HEK293T (cell line): ENCODE measurements at places on chromosomes 3 and 15.
A peak's percentile ranks its signal among the peaks of the same experiment; 100 is the strongest.

DNA sequence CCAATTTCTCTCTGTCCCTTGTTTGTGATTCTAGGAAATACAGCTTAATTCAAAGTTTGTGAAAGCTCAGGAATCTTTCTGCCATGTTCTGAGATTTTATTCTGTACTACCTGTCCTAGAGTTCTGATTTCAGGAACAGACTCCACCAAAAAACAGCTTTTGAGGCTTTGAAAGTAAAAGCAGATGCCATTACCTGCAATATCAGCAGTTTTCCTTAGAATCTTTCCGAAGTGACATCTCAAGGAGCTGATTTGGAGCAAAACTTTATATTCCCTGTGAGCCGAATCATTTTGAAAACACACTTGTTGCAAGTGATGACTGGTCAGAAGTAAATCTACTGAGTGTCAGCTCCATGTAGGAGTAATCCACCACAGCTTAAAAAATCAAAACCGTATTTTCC, 59.3 kb upstream of the CCNL1 start:
- DNase-seq: no peak

DNA sequence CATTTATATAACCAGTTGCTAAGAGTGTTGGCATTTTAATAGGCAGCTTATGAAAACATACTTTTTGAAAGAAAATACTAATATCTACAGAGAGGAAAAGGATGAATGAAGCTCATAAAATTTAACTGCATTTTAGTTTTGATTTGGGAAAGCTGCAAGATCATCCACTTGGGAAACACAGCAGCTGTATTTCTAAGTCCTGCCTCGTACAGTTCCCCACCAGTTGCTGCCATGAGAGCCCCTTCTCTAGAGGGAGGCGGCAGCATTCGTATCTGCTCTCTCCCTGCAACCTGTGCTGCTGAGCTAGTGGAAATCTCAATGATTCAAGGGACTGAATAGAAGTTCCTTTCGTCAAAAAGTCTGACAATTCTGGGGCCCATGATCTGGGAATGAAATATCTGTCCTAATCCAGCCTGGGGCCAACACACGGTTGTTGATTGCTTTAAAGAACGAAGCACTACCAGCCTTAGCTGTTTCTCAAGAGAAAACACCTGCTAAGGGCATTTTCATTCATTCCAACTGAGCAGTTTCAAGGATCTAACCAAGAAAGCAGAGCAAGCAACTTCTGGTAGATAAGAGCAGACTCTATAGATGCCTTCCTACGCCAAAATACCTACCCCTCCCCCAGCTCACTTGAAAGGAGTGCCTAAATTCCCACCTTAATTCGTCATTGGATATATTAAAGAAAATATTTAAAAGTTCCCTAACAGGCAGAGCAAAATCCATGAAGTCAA, 223.7 kb downstream of the MAGI1 start:
- no peak for DNase-seq

DNA sequence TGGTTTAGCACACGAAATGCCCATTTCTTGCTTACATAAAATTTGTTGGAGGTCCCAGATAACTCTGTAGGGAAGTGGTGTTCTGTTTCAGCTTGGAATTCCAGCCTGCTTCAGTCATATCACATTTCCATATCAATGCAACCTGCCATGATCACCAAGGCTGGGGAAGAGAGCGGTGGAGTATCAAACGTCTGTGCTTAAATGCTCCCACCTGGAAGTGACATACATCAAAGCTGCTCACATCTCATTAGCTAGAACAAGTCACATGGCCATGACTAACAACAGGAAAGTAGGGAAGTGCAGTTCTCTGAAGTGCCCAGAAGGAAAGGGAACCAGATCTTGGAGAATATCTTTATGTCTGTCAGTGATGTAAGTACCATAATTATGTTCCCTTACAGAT, 130.2 kb upstream of the CFAP20DC start:
- DNase-seq: peak; percentile 6

DNA sequence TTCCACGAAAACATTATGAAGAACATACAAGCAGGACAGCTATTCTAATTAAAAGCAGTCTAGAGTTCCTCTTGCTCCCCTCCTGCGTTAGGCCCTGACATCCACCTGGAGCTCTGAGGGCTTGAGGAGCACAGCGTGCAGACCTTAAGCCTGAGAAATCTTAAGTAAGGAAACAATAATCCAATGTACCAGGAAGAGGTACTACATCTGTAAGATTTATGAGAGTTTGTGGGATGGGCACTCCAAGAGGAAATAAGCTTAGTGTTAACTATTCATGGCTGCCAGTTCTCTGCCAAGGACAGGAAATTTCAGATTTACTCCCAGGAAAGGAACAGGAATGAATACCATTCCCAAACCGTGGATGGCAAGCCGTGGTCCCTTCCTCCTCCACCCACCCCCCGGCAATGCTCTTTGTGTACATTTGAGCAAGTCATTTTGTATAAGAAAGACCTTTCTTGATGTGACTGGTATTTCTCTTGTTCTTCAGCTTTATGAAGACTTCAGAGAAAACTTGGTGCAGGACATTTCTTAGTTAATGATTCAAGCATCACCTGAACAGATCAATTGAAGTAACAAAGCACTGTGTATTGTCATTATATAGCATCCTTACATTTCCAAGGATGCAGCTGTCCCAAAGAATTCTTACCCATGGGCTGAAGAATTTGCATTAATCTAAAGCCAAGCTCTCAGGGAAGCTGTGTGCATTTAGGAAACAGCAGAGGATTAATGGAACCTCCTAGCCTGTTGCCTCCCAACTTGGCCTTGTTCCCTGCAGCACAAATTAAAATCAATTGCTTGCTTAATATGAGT, 28.8 kb upstream of the VILL start:
- DNase-seq: no peak

- no peak for DNase-seq
Measured at GRCh38 chr15:95162967-95163531, 931.7 kb downstream of the MCTP2 start.

GRCh38 chr15:83769411-83769999, 115.6 kb downstream of the ADAMTSL3 start:
- no peak for DNase-seq

DNA sequence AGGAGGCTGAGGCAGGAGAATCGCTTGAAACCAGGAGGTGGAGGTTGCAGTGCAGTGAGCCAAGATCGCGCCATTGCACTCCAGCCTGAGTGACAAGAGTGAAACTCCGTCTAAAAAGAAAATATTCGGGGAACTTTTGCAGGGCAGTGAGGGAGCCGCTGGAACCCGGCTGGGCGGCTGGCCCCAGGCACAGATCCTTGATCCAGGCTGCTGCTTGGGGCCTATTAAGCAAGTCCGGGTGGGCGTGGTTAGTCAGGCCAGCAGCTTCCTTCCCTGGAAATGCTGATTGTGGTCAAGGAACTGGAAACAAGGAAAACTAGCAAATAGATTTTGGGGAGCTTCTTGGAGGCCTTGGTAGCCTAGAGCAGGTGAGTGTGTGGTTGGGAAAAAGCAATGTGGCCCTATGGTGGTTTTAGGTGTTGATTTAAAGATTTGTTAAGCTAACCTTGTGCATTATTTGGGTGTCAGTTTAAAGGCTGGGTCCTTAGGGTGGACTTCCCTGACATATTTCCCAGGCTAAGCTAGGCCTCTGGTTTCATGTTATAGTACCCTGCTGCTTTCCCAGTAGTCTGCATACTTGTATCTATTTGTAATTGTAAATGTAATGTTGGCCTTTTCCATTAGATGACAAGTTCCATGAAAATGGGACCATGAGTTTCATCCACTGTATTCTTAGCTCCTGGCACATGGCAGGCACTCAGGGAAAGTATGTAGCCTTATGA, 17.7 kb upstream of the SNX22 start:
- DNase-seq: no peak

GRCh38 chr15:59946084-59946483, 58.0 kb upstream of the FOXB1 start:
- no peak for DNase-seq

DNA sequence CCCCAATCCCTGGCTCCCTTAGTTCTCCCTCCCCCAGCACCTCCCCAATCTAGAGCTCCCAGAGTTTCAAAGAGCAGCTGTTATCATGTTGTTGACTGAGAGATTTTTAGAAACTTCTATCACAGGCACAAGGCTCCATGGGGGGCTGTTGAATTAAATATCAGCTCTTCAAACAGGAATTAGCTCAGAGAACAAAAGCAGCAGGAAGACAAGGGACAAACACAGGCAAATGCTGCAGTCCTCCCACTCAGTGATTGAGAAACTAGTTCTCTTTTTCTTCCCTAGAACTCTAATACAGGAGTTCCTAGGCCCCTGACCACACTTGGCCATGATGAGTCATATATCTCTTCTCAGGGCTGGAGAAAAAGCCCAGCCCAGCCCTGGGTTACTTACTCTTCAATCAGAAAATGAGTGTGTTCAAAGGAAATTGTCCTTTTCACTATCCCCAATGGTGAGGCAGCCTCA, 262.1 kb downstream of the IGSF11 start:
- DNase-seq: no peak

DNA sequence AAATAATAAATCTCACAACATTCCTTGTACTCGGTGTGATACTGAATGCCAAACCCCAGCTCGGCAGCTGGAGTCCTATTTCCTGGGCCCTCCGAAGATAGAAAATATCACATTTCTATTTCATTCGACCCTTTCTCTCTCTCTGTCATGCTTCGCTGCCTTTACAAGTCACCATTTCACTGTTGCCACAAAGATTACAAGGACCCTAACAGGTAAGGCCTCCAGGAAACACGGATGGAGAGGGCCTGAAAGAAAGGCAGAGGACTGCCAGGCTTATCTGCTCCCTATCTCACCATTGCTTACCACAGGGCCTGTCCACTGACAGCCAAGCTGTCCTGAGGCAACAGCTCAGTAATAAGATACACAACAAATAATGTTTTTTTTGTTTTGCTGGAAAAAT, 376.5 kb downstream of the MECOM start:
- DNase-seq: no peak

DNA sequence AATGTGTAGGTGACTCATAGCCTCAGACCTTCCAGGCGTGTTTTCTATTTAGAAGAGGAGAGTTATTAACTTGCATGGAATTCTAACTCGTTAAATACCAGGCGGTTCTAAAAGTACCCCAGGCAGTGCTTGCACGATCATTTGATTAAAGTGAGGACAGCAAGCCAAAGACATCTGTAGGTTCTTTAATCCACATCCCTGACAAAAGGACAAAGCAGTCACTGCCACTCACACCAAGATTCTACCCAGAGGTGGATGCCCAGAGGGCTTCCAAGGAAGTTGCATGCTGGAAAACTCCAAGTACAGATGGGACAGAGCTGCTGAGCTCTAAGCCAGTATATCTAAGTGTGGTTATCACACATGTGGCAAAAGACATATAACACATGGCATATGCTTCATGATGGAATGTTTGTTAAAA, 372.1 kb downstream of the ROBO2 start:
- no peak for DNase-seq

GRCh38 chr3:180420016-180420415, 181.9 kb upstream of the TTC14 start:
- DNase-seq: no peak

DNA sequence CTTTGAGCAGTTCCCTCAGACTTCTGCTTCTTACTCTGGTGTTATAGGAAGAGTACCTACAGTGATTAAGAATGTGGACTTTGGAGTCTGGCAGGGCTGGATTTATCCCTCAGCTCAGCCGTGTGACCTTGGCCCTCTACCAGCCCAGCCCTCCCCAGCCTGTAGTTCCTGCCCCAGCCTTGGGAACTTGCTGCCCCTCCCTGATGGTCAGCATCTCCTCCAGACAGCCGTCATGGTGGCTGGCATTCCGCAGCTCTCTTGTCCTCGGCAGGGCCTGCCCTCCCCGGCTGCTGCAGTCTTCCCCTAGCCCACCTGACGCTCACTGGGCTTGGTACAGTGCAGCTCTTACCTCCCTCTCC, 21.9 kb upstream of the CPNE9 start:
- no peak for DNase-seq

- DNase-seq: no peak
Measured at GRCh38 chr3:37489355-37489754, 315.0 kb upstream of the LRRFIP2 start.

DNA sequence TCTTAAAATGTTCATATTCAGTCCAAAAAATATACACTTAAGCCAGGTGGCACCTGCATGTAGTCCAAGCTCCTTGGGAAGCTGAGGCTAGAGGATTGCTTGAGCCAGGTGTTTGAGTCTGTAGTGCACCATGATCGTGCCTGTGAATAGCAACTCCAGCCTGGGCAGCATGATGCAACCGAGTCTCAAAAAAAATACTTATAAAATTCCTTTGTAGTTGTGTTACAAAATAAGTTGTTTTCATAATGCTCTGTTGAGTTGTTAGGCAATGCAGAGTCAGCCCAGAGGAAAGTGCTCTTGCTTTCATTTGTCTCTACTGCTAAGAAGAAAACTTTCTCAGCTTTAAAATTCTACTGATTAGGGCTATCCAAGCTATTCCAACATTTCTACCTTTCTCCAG, 442.8 kb upstream of the ARRDC4 start:
- DNase-seq: no peak

DNA sequence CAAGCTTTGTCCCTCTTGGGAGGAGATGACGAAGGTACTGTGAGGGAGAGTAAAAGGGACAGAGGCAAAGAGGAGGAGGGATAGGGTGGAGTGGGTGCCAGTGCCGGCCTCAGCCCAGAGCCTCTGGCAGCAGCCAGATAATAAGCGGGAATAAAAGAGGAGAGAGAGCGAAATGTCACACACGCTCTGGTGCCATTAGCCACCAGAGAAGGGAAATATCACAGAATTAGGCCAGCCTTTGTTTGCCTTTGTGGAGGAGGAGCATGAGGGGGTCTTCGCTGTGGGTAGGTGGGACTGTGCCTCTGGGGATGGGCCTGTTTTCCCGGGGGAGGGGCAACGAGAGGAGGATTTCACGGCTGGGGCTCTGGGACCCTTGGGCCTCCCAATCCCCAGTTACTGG, 67.8 kb downstream of the LINGO1 start:
- no peak for DNase-seq

- DNase-seq: no peak
Measured at GRCh38 chr15:85625856-85626255, 168.9 kb downstream of the KLHL25 start.

GRCh38 chr15:72098040-72098439, 19.9 kb downstream of the MYO9A start:
- no peak for DNase-seq

DNA sequence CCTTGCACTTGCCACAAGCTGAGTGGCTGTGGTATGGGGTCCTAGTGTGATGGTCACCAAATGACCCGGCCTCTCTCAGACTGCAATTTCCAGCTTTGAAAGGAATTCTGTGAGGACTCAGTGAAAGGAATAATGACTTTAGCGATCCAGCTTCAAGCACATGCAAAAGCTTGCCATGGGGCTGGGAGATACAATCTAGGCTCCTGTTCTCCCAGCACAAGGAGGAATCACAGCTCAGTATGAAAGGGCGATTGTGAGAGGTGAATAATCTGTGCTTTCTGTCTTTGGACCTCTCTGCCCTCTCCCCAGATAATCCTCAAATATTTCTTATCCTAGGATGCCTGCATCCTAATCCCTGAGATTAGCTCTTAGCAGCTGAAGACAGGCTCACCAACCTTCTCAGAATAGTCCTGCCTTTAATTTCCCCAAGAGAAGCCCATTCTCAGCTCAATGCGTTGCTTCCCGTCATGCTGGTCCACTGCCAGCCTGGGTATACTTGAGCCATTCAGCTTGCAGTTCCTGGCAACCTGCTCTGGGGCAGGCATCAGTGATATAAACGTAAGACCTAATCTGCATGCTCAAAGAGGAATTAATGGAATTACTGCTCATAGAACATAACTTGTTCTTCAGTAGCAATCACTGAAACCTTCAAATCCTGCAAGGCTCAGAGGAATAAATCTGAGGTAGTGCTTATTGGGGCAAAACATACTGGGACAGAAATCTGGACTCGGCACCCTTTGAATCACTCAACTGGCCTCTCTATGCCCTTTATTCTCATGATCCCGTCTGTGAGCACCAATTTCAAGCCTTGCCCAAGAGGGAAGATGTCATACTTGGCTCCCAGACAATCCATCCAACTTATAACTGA, 15.1 kb downstream of the TLNRD1 start:
- DNase-seq: no peak

- DNase-seq: no peak
Measured at GRCh38 chr3:193465992-193466608, 87.5 kb upstream of the ATP13A5 start.
